DMS79 (cell line): ENCODE measurements at places on chromosomes 2 and 18.
A peak's percentile ranks its signal among the peaks of the same experiment; 100 is the strongest.

DNA sequence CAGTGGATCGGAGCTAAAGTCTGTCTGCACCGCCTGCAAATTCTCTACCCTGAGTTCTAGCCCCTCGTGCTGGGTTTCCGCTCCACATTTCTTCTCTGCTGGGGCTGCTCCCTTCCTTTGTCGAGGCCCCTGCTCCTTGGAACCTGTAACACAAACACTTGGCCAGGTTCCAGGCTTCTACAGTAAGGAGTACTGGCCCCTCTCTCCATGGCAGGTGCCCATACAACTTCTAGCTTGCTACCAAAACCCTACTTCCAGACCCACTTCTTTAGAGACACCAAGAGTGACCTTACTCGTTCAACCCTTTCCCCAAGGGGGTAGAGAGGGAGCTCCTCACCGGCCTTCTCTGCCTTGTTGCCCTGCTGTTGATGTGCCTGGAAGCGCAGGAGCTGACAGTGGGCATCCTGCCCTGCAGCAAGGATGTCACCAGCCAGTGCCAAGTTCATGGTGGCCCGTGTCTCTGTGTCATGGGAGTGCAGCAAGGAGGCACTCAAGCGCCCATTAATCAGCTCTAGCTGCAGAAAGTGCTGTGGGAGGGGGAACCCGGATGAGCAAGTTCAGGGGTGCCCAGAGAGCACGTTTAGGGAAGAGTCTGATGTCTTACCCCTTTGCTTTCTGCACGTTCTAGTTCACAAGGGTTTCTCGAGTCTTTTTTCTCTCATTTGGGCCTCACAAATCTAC lies 1.1 kb downstream of the PREB start:
- DNase-seq = no peak

- DNase-seq = no peak
Observed at GRCh38 chr2:240598311-240598911, 11.9 kb downstream of the CAPN10 start.

GRCh38 chr18:24663026-24663425 lies 202.6 kb downstream of the HRH4 start:
- no peak for DNase-seq

GRCh38 chr18:36942264-36942663 lies 113.3 kb downstream of the KIAA1328 start:
- DNase-seq = no peak

GRCh38 chr2:11433822-11434221 lies 32.1 kb downstream of the E2F6 start:
- DNase-seq = no peak

GRCh38 chr2:5433855-5434254 lies 258.3 kb upstream of the SOX11 start:
- no peak for DNase-seq

GRCh38 chr18:5619376-5619775 lies 75.6 kb upstream of the EPB41L3 start:
- DNase-seq = no peak

GRCh38 chr2:69811591-69811990 lies 17.9 kb upstream of the GMCL1 start:
- DNase-seq = no peak

DNA sequence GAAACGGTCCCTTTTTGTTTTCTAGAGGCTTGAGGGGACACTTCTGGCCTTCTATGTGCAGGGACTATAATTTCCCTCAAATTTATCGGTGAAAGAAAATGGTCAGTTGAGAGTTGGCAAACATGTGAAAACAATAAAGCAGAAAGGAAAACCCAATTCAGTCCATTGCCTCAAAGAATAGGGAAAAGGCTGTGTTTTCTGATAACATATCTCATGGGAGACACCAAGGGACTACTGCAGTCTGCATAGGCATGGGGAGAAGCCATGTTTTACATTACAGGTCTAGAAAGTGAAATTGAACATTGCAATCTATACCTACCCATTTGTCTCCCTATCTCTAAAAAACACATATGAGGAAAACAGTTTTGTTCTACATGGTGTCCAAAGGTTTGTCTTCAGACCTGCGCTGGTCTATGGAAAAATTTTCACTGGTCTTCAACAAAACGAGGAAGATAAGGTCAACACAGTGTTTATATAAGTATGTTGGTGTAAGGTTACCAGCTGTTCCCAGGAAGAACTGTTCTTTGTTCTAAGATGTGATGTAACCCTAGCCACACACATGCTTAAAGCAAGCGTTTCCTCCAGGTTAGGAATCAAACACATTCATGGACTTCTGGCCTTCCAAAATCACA lies 179.7 kb downstream of the MREG start:
- DNase-seq = no peak

DNA sequence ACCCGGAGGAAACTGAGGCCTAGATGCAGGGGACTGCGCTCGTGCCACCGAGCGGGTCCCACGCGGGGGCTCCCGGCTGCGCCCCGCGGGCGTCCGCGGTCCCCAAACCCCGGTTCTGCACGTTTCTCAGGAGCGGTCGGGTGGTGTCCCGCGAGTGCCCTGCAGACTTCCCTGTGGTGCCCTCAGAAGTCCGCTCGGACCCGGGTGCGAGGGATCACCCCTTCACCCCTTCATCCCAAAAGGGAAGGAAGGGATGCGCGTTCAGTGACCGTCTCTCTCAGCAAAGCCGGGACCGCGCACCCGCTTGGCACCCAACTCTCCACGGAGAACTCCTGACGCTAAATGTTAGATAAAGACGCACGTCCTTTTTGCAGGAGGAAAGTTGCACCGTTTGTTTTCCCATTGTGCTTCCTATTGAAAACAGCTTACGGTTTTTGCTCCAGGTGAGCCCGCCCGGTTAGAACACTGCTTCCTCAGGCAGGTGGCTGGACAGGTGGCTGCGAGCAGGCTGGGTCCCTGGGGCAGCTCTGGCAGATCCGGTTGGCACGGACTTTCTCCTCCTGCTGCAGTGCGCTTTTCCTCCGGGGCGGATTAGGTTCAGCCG lies 779 bp downstream of the DGKD start:
- peak; percentile 6 for DNase-seq

DNA sequence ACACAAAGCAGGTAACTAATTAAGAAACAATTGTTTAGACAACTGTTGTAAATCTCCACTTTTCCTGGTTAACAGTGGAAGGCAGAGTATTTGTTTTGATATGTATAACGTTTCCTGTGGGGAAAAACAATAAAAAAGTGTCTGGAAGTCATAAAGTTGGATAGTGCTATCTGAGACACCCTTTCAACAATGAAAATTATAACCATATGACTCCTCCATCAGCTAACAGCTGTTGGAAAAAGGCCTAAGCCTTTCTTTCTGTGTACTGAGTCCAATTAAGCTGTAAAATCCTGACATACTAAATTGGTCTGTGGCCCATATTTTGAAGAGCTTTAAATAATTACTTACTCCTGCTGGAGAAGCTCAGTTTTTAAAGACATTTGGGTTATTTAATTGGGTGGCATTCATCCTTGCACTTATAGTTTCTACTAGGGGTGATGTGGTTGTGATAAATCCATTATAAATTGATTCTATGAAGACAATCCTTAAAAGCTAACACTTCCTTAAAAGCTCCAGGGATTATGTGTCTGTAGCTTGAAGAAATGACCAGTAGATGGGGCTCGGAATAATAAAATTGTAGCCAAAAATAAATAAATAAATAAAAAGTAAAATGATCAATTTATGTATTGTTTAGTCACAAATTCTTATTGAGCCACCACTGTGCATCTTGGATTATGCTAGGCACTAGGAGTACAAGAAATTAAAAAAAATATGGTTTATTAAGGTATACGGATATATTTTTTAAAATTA lies 698.1 kb upstream of the NXPH2 start:
- no peak for DNase-seq

- no peak for DNase-seq
Observed at GRCh38 chr18:41465386-41465785, 489.6 kb upstream of the PIK3C3 start.

- no peak for DNase-seq
Observed at GRCh38 chr18:59968583-59968982, 68.8 kb downstream of the PMAIP1 start.

DNA sequence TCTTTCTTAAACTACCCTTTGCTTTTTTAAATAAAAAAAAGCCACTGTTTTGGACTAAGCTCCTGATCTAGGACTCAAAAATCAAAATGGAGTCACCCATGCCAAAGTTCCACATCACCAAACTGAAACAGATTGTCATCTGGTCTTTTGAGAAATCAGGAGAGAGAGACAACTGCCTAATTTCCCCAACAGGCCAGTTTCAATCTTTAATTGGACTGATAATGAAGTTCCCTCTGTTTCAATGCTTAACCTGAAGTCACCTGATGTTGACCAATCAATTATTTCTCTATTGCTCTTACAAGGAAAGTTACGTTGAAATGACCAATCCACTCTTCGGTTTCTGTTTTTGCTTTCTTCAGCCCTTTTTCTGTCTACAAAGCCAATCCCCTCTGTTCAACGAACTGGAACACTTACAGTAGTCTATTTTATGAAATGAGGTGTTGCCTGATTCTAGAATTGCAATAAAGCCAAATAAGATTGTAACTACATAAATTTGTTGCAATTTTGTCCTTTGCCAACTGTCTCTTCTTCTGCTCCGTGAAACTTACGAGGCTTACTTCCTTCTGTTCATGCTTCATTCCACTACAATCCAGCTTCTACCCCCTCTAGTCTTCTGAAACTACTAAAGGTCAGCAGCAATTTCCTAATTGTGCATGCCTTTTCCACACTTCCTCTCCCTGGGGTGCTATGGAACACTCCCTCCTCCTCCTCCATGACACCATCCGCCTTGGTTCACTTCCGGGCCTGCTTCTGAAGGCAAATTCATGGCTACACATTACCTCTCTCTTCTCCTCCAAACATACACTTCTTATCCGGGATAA lies 95.2 kb upstream of the CD302 start:
- DNase-seq = no peak

- no peak for DNase-seq
Observed at GRCh38 chr2:160492401-160493226, 993 bp downstream of the RBMS1 start.

- DNase-seq = no peak
Observed at GRCh38 chr18:4020026-4020425, 435.1 kb downstream of the DLGAP1 start.

DNA sequence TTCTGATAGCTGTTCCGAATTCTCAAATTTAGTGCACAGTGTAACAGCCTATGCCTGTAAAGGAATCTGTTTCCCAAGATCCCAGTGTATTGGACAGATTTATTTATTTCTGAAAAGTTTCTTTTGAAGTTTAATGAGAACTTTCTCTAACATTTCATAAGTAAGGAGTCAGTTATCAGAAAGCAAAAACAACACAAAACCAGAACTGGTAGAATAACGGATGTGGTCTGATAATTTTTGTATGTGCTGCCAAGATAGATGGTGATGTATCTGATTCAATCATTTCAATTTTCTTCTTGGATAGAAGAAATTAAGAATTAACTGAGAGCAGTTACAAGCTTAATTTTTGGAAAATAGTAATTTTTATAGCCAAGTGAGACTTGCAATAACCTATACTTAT lies 374.3 kb downstream of the SOCS6 start:
- DNase-seq = no peak

- DNase-seq = peak; percentile 1
Observed at GRCh38 chr2:222690564-222691200, 19.2 kb downstream of the MOGAT1 start.

DNA sequence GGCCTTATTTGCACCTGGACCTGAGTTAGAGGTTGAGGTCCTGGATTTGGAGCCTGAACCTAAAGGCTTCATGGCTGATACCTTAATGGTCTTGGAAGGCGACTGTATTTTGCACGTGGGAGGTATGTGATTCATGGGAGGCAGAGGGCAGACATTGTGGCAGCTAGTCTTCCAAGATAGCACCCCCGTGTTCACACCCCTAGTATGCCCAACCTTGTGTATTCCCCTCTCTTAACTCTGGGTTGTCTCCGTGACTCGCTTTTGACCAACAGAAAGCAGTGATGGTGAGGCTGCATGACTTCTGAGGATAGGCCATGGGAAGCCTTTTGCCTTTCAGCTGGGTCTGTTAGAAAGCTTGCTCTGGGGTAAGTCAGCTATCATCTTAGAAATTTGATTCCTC lies 45.8 kb upstream of the HAAO start:
- no peak for DNase-seq

DNA sequence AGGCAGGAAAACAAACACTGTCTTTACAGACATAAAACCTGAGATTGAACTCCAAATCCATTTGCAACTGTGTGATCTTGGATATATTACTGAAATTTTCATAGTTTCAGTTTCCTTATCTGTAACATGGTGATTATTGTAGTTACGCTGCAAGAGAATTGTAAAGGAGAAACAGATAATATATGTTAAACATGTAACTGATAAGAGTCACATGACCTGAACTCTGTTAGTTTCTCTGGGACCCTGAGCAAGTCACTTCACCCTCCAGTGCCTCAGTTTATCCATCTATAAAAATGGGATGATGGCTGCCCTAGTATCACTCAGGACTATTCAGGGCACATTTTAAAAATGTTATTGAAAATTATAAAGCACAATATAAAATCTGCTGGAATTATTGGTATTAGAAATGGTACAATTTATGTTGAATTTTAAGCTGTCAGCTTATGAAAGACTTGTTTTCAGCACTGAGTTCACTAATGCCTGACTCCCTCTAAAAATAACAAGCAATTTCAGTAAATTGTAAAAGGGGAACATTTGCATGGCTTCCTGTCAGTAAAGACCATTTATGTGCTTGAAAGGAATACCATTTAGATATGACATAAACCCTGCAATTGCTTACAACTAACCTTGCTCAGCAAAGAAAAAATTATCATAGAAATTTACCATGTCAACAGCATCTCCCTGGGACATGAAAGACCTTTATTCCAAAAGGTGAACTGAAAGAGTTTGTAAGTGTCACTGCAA lies 393.5 kb downstream of the RAD51AP2 start:
- no peak for DNase-seq

GRCh38 chr2:160397530-160397865 lies 96.1 kb downstream of the RBMS1 start:
- DNase-seq = no peak

DNA sequence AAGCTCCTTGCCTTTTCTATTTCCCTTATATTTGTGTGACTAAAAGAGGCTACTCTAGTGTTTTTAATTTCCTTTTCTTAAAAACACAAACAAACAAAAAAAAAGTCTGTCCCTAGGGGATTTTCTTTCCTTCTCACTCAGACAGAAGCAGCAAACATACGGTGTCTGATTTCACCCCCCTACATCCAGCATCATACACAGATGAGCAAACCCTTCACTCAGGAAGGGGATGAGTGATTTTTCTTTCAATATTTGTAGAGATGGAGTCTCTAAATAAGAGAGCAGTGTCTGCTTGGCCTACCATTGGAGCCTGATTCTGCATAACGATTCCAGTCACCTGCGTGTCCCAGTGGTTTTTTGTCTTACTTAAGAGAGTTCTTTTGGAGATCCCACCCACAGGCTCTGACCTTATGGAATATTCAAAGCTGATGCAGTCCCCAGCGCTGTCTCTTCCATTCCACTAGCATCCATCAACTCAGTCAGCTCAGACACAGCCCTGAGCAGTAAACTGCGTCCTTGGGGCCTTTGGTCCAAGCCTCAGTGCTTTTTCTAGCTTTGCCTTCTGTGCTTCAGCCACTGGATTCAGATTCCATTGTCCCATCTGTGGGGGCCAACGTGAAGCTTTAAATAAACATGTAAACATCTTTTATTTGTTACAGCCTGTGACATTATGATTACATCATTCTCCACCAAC lies 52.6 kb upstream of the TPO start:
- no peak for DNase-seq

- no peak for DNase-seq
Observed at GRCh38 chr2:168241208-168241607, 6.2 kb downstream of the STK39 start.

GRCh38 chr18:28705482-28705881 lies 528.6 kb upstream of the CDH2 start:
- no peak for DNase-seq

GRCh38 chr2:152796941-152797340 lies 78.5 kb downstream of the ARL6IP6 start:
- no peak for DNase-seq
